Karpas-422 (cell line): ENCODE measurements at places on chromosomes 11 and 22. TPM values are rescaled to one million over a fixed set of nuclear protein-coding genes. Genes with fewer than 3 reads are reported as not detected.

Gene KRTAP5-8
- not detected in 2 replicates for total RNA-seq

Gene EPS8L2
- 2.3 and 10.4 TPM in 2 replicates for total RNA-seq

Gene DCHS1
- total RNA-seq: 0.04 and 0.11 TPM in 2 replicates

Gene PGA5
- total RNA-seq: not detected in 2 replicates

Gene CTSF
- total RNA-seq: not detected in 2 replicates

Gene OR5F1
- total RNA-seq: not detected in 2 replicates

Gene EMSY
- total RNA-seq: 40.3 and 45.2 TPM in 2 replicates

Gene OR2AG1
- total RNA-seq: not detected in 2 replicates

Gene TMEM121B
- 0.04 and 0.76 TPM in 2 replicates for total RNA-seq

Gene OVOL1
- total RNA-seq: not detected in 2 replicates

Gene PLAAT4
- total RNA-seq: not detected in 2 replicates

Gene UPB1
- 0.19 and 1.3 TPM in 2 replicates for total RNA-seq

Gene SCARF2
- 0.67 and 2.2 TPM in 2 replicates for total RNA-seq

Gene SULT4A1
- total RNA-seq: not detected in 2 replicates

Gene OSM
- total RNA-seq: not detected in 2 replicates

Gene LARGE2
- 9.5 and 10.8 TPM in 2 replicates for total RNA-seq

Gene CABP4
- total RNA-seq: 0.29 TPM in 1 of 2 replicates, not detected in the other

Gene TRIM34
- total RNA-seq: 11.4 and 19.7 TPM in 2 replicates

Gene FGF4
- total RNA-seq: not detected in 2 replicates

Gene POLR2F
- 41.9 and 189 TPM in 2 replicates for total RNA-seq

Gene SLC6A5
- not detected in 2 replicates for total RNA-seq

Gene CDCA5
- total RNA-seq: 24.3 and 28.2 TPM in 2 replicates

Gene C11orf97
- total RNA-seq: not detected in 2 replicates

Gene CARNS1
- total RNA-seq: 0.18 TPM in 1 of 2 replicates, not detected in the other

Gene SWAP70
- 77.0 and 82.4 TPM in 2 replicates for total RNA-seq

Gene NPAS4
- total RNA-seq: not detected in 2 replicates

Gene TESMIN
- total RNA-seq: 0.36 TPM in 1 of 2 replicates, not detected in the other

Gene MYEOV
- total RNA-seq: 0.22 and 0.25 TPM in 2 replicates
